ENCODE measurements at places on chromosomes 5 and 9. TPM values are rescaled to one million over a fixed set of nuclear protein-coding genes. Genes with fewer than 3 reads are reported as not detected.
A peak's percentile ranks its signal among the peaks of the same experiment; 100 is the strongest.

PCSK1 gene
- 8.7 TPM for total RNA-seq

TEX48 gene
- not detected for total RNA-seq

CDK7 gene
- 33.4 TPM for total RNA-seq

SLC4A9 gene
- not detected for total RNA-seq

RLN2 gene
- 0.48 TPM for total RNA-seq

UGT3A1 gene
- total RNA-seq: not detected

NTMT1 gene
- 47.6 TPM for total RNA-seq

DNA sequence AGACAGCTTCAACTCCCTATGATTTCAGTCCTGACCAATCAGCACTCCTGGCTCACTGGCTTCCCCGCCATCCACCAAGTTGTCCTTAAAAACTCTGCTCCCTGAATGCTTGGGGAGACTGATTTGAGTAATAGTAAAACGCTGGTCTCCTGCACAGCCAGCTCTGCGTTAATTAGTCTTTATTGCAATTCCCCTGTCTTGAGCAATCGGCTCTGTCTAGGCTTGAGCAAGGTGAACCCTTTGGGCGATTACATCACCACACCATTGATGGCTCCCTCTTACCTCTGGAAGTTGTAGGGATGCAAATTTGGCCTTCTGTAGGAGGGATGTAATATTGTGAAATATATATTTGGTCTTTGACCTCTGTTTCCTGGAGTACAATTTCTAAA is 2.9 kb upstream of the SLC23A1 start:
- H3K4me3 ChIP-seq: no peak overlapping the region
- H3K36me3 ChIP-seq: no peaks in the 10 kb centered on the region
- DNase-seq: no peak

GRCh38 chr5:55226027-55226933 is 835 bp downstream of the MCIDAS start:
- DNase-seq: peak; percentile 51
- no peaks in the 10 kb centered on the region for H3K36me3 ChIP-seq
- H3K27me3 ChIP-seq: peaks cover 95% of the 10 kb centered on the region
- H3K4me1 ChIP-seq: peaks cover 8% of the 10 kb centered on the region

- H3K27me3 ChIP-seq: no peaks in the 10 kb centered on the region
- no peak for DNase-seq
- no peaks in the 10 kb centered on the region for H3K4me1 ChIP-seq
Observed at GRCh38 chr9:87668222-87668621, 57.7 kb upstream of the CTSL start.

DNA sequence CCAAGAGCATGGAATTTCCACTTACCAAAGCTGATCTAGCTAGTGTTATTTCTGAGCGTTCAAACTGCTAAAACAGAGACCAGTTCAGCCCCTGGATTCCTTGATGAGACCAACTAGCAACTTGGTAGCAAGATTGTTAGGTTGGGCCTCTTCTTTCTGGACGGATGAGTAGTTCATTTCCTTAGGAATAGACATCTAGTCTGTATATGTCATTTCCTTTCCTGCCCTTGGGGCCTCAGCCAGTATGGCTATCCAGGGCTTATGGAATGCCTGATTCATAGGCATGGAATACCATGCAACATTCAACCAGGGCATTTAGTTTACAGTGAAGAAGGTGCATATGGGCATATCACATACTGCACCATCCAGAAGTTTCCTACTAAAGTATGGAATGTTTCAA is 14.5 kb upstream of the LPAR1 start:
- H3K27ac ChIP-seq: no peak overlapping the region
- no peak for DNase-seq
- H3K36me3 ChIP-seq: no peaks in the 10 kb centered on the region
- H3K4me3 ChIP-seq: no peak overlapping the region
- peaks cover 4% of the 10 kb centered on the region for H3K27me3 ChIP-seq

GRCh38 chr5:18043344-18043743 is 409.1 kb downstream of the TAF11L14 start:
- no peak for DNase-seq
- H3K36me3 ChIP-seq: no peaks in the 10 kb centered on the region
- no peaks in the 10 kb centered on the region for H3K4me1 ChIP-seq
- H3K27ac ChIP-seq: no peak overlapping the region
- H3K4me3 ChIP-seq: no peak overlapping the region
- no peaks in the 10 kb centered on the region for H3K27me3 ChIP-seq

GRCh38 chr5:17213938-17214337 is 3.5 kb upstream of the BASP1 start:
- peaks cover 17% of the 10 kb centered on the region for H3K27me3 ChIP-seq
- H3K27ac ChIP-seq: no peak overlapping the region
- H3K4me1 ChIP-seq: peaks cover 8% of the 10 kb centered on the region
- no peaks in the 10 kb centered on the region for H3K36me3 ChIP-seq
- no peak for DNase-seq
- no peak overlapping the region for H3K4me3 ChIP-seq

- no peaks in the 10 kb centered on the region for H3K36me3 ChIP-seq
- H3K4me1 ChIP-seq: peaks cover 9% of the 10 kb centered on the region
- no peak overlapping the region for H3K4me3 ChIP-seq
- H3K27ac ChIP-seq: no peak overlapping the region
Observed at GRCh38 chr5:181170237-181170825, 22.9 kb downstream of the OR2V2 start.

- H3K4me3 ChIP-seq: no peak overlapping the region
- peaks cover 3% of the 10 kb centered on the region for H3K27me3 ChIP-seq
- DNase-seq: no peak
- no peak overlapping the region for H3K27ac ChIP-seq
Observed at GRCh38 chr5:103510851-103511553, 51.6 kb downstream of the NUDT12 start.

DNA sequence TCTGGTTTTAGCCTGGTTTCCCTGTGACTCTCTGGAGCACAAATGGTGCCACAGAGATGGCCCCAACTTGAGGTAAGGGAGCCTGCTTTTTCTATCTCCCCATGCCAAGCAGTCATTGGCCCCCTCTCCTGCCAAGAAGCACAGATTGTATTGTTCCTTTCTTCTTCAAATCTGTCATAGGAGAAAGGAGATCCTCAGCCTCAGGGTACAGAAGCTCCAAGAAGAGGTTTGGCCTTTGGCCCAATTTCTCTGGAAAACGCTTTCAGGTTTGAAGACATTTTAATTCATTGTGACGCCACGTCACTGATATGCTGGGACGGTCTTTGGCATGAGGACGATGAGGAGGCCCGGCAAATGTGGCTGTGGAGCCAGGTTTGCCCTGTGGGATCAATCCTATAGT is 29.2 kb upstream of the PANK3 start:
- no peaks in the 10 kb centered on the region for H3K36me3 ChIP-seq
- H3K27ac ChIP-seq: no peak overlapping the region
- no peak overlapping the region for H3K4me3 ChIP-seq
- H3K4me1 ChIP-seq: no peaks in the 10 kb centered on the region
- no peaks in the 10 kb centered on the region for H3K27me3 ChIP-seq
- DNase-seq: no peak

GRCh38 chr9:87875831-87876545 is 6.7 kb upstream of the SPATA31E1 start:
- no peak for DNase-seq
- H3K4me1 ChIP-seq: peaks cover 3% of the 10 kb centered on the region
- H3K36me3 ChIP-seq: no peaks in the 10 kb centered on the region
- no peak overlapping the region for H3K4me3 ChIP-seq

DNA sequence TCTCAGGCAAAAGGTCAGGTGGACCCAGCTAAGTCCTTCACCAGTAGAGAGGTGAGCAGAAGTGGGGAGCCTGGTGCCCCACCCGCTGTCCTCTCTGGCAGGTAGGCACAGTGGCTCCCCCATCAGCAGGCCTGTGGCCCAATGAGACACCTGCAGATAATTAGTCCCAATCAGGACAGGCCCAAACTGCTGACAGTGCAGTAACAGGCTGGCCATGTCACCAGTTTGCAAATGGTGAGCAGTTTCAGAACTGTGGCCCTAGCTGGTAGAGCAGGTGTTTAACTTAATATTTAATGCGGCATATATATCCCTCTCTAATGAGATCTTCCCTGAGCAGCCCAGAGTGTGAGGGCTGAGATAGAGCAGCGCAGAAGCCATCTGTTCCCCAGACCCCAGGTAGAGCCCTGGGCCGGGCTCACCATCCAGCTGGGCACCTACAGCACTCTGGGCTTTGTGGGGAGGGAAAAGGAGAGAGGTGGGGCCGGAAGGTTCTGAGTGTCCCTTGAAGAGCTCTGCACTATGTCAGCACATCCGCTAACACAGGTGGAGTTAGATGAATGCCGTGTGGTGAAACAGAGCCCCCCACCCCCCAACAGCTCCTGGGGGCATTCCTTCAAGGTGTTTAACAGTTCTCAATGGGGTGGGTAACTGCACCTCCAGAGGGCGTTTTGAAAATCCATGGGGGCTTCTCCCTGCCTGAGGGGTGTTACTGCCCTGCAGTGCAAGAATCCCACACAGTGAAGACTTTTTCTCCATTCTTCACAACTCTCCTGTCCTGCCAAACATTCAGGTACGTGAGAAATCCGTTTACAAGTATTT is 120.5 kb downstream of the PAX5 start:
- no peak overlapping the region for H3K4me3 ChIP-seq
- no peaks in the 10 kb centered on the region for H3K4me1 ChIP-seq
- no peak overlapping the region for H3K27ac ChIP-seq
- no peak for DNase-seq

DNA sequence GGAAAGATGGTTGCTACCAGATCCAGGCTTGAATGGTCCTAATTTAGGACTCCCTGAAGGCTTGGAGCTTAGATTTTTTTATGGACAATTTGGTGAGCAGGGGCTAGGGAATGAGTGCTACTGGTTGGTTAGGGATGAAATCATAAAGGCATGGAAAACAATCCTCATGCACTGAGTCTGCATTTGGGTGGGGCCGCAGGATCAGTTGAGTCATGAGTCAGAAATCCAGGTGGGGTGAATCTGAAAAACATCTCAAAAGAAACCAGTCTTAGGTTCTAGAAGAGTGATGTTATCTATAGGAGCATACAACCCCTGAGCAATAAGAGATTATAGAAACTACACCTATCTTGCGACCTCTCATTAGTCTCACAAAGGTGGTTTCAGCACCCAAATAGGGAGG is 300.0 kb downstream of the KIF4B start:
- no peaks in the 10 kb centered on the region for H3K27me3 ChIP-seq
- H3K4me3 ChIP-seq: no peak overlapping the region
- H3K4me1 ChIP-seq: no peaks in the 10 kb centered on the region
- DNase-seq: no peak
- H3K36me3 ChIP-seq: no peaks in the 10 kb centered on the region
- H3K27ac ChIP-seq: no peak overlapping the region

DNA sequence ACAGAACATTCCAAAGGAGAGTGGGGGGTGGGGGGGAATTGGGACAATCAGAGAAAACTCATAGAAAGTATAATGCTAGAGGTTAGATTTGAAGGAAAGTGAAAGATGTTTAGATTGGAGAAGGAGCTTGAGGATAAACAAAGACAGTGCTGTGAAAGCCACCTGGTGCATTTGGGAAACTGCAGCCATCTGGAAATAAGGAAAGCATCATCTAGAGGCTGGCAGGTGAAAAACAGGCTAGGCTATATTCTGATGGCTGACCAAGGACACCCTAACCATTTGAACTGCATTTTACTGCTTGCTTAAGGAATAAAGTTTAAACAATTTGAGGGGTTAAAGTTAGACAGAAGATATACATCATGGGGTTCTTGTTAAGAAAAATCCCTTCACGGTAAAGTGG is 296.4 kb downstream of the CETN3 start:
- no peaks in the 10 kb centered on the region for H3K27me3 ChIP-seq
- peaks cover 4% of the 10 kb centered on the region for H3K4me1 ChIP-seq
- no peak for DNase-seq
- no peak overlapping the region for H3K27ac ChIP-seq
- H3K4me3 ChIP-seq: no peak overlapping the region
- H3K36me3 ChIP-seq: no peaks in the 10 kb centered on the region

- DNase-seq: no peak
- H3K4me1 ChIP-seq: no peaks in the 10 kb centered on the region
- no peaks in the 10 kb centered on the region for H3K36me3 ChIP-seq
Observed at GRCh38 chr9:116060631-116061030, 93.0 kb upstream of the PAPPA start.

DNA sequence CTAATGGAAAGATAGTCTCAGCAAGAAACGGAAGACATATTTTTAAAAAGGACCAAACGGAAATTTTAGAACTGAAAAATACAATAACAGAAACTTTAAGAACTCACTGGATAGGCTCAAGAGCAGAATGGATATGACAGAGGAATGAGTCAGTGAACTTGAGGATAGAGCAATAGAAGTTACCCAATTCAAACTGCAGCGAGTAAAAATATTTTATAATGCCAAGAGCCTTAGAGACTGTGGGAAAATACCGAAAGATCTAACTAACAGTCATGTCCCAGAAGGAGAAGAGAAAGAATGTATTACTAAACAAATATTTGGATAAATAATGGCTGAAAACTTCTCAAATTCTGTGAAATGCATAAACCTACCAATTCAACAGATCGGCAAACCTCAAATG is 40.8 kb downstream of the ADAMTS2 start:
- H3K4me3 ChIP-seq: no peak overlapping the region
- H3K36me3 ChIP-seq: no peaks in the 10 kb centered on the region
- no peaks in the 10 kb centered on the region for H3K4me1 ChIP-seq
- H3K27me3 ChIP-seq: no peaks in the 10 kb centered on the region

- H3K36me3 ChIP-seq: no peaks in the 10 kb centered on the region
- no peak overlapping the region for H3K27ac ChIP-seq
- H3K4me1 ChIP-seq: no peaks in the 10 kb centered on the region
Observed at GRCh38 chr5:111926026-111926425, 169.0 kb upstream of the NREP start.

DNA sequence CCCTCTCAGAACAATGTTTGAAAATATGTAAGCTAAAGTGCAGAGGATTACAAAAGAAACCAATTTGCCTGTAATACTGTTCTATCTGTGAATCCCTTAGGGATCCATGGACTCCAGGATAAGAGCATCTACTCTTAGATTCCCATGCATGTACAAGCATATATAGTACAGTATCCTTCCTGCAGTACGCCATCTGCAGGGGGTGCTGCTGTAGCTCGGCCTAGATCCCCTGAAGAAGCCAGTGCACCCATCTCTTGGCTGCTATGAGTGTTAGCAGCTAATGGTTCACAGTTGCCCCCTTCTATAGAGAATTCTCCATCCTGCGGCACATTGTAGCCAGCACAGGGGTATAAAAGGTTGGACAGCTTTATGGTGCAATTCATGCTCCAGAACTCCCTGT is 61.8 kb upstream of the SLC30A5 start:
- DNase-seq: no peak
- no peak overlapping the region for H3K27ac ChIP-seq
- no peaks in the 10 kb centered on the region for H3K36me3 ChIP-seq
- peaks cover 24% of the 10 kb centered on the region for H3K27me3 ChIP-seq

All from endothelial cell of umbilical vein (primary cell).